ENCODE measurements at places on chromosomes 12 and 14.

GRCh38 chr12:32155041-32155440 lies 48.4 kb downstream of the BICD1 start:
- peak; percentile 96 for DNase-seq

DNA sequence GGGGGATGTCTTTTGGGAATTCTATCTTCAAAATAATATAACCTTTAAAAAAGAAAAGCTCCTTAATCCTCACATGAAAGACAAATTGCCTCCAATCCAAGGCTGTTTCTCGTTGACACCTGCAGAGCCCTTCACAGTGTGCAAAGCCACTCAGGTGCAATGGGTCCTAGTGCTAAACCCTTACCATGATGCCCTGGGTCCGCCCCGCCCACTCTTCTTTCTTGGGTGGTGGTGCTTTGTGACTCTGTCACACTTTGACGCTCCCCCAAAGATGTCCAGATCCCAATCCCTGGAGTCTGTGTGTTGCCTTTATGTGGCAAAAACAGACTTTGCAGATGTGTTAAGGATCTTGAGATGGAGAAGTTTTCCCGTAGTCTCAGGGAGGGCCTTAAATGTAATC lies 29.7 kb downstream of the CLMN start:
- DNase-seq: no peak

GRCh38 chr12:59164226-59164625 lies 243.9 kb upstream of the LRIG3 start:
- DNase-seq: no peak

GRCh38 chr12:44876544-44877410 lies 662 bp upstream of the NELL2 start:
- peak; percentile 44 for DNase-seq

- DNase-seq: peak; percentile 63
Observed at GRCh38 chr14:21382886-21383847, 652 bp downstream of the SUPT16H start.

DNA sequence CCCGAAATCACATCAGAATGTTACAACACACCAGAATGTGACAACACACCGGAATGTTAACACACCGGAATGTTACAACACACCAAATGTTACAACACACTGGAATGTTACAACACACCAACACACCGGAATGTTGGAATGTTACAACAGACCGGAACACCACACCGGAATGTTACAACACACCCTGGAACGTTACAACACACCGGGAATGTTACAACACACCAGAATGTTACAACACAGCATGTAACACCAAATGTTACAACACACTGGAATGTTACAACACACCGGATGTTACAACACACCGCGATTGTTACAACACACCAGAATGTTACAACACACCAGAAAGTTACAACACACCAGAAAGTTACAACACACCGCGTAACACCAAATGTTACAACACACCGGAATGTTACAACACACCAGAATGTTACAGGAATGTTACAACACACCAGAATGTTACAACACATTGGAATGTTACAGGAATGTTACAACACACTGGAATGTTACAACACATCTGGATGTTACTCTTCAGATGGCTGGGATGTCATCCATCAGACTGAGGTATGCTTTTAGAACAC lies 21.1 kb downstream of the CHFR start:
- no peak for DNase-seq

Data from NCI-H1694 treated with DMSO at 0.1 percent for 48 hours (cell line).